ENCODE measurements at places on chromosomes 16 and 17. TPM values are rescaled to one million over a fixed set of nuclear protein-coding genes. Genes with fewer than 3 reads are reported as not detected.

GRCh38 chr16:27801289-27801945 is 251.5 kb downstream of the KATNIP start:
- DNase-seq, result no peak
- no peaks in the 10 kb centered on the region for H3K36me3 ChIP-seq
- no peak overlapping the region for H3K4me3 ChIP-seq
- H3K27ac ChIP-seq, result no peak overlapping the region
- no peaks in the 10 kb centered on the region for H3K4me1 ChIP-seq

DNA sequence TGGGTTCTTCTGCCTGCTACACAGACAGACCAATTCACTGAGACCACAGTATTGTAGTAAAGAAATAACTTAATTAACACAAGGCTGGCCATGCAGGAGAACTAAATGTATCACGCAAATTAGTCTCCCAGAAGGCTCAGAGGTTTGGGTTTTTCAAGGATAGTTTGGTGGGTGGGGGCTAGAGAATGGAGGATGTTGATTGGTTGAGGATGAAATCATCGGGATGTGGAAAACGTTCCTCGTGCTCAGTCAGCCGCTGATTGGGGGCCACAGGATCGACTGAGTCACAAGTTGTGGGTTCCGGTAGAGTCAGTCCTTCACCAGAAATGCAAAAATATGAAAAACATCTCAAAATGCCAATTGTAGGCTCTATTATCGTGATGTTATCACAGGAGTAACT is 18.7 kb downstream of the RHOT1 start:
- no peaks in the 10 kb centered on the region for H3K27me3 ChIP-seq
- H3K4me1 ChIP-seq, result peaks cover 21% of the 10 kb centered on the region
- no peak overlapping the region for H3K27ac ChIP-seq
- DNase-seq, result no peak

- H3K27me3 ChIP-seq, result peaks cover 18% of the 10 kb centered on the region
- H3K4me1 ChIP-seq, result peaks cover 15% of the 10 kb centered on the region
- H3K36me3 ChIP-seq, result peaks cover 1% of the 10 kb centered on the region
- DNase-seq, result peak; percentile 86
- peak within 1 kb of the TSS; percentile 74 for H3K4me3 ChIP-seq
These were observed at the start of gene CBX2 for GRCh38 chr17:79777894-79778503. Gene CBX2 (plus strand): TSS chr17:79778148. CDS start chr17:79778236, 88 bp downstream.

DNA sequence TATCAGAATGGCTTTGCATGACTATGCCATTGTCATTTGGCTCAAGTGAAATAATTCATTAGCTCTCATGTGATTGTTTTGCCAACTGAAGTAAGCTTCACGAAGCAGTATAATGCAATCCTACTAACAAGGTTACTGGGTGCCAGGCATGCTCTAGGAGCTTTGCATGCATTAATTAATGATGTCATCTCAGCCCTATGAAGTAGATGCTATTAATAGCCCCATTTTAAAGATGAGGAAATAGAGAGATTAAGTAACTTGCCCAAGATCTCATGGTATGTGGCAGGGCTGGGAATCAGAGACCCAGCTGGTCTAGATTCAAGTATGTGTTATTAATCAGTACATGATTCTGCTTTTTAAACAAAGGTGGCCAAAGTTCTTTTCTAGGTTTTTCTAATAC is 14.1 kb downstream of the KRT39 start:
- H3K4me1 ChIP-seq, result peaks cover 30% of the 10 kb centered on the region
- no peaks in the 10 kb centered on the region for H3K36me3 ChIP-seq
- H3K4me3 ChIP-seq, result no peak overlapping the region
- peaks cover 10% of the 10 kb centered on the region for H3K27me3 ChIP-seq

GRCh38 chr16:1293921-1294656 is 15.3 kb upstream of the UBE2I start:
- no peak overlapping the region for H3K4me3 ChIP-seq
- H3K36me3 ChIP-seq, result no peaks in the 10 kb centered on the region
- peaks cover 7% of the 10 kb centered on the region for H3K4me1 ChIP-seq
- H3K27ac ChIP-seq, result no peak overlapping the region
- H3K27me3 ChIP-seq, result peaks cover 45% of the 10 kb centered on the region

DNA sequence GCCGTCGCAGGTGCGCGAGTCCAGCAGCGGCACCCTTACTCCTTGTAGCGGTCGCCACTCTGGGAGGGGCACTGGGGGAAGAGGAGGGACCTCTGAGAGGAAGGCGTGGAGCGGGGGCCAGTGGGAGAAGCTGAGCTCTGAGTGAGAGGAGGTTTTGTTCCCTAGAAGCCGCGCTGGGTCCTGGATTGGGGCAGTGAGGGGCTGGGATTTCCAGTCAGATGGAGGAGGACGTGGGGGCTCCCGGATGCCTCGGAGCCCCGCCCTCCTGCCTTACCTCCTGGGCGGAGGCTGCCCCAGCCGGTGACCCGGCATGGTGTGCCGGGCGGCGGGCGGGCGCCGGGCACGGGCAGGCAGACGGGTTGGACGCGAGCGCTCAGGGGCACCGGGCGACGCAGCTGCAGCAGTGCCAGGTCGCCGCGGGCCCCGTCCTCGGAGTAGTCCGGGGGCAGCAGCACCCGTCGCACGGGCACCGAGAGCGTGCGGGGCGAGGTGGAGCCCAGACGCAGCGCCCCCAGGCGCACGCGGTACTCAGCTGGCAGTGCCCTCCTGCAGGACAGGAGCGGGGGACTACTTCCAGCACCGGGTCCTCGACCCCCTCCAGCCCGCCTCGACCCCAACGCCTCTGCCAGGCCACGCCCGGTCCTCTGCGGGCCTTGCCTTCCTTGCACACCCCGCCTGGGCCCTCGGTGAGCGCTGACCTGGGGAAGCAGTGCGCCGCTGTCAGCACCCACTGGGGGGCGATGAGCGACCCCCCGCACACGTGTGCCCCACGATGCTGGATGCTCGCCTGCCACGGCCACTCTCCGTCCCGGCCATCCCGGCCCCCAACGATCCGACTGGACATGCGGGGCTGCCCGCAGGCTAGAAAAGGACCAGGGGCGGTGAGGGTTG is 2.0 kb downstream of the PRSS33 start:
- peaks cover 15% of the 10 kb centered on the region for H3K27me3 ChIP-seq
- DNase-seq, result peak; percentile 91
- no peaks in the 10 kb centered on the region for H3K4me1 ChIP-seq
- H3K4me3 ChIP-seq, result no peak overlapping the region
- no peak overlapping the region for H3K27ac ChIP-seq
- H3K36me3 ChIP-seq, result no peaks in the 10 kb centered on the region

DNA sequence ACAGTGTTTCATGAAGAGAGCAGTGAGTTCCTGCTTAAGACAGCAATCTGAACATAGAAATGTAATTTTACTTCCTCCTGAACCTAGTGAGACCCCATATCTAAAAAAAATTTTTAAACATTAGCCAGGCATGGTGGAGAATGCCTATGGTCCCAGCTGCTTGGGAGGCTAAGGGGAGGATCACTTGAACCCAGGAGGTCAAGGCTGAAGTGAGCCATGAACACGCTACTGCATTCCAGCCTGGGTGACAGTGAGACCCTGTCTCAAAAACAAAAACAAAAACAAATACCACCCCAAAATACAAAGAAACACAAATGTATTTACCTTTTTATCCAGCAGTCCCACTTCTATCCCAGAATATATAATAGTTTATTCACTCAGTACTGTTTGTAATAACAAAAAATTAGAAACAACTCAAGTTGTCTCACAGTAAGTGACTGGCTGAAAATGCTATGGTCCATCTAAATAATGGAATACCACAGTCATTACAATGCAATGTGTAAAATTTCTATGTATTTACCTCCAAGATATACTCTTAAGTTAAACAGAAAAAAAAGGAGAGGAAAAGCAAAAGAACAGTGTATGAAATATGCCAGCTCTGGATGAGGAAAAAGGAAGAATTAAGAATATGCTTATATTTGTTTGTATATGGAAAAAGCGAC is 16.3 kb downstream of the CFDP1 start:
- DNase-seq, result no peak
- no peak overlapping the region for H3K4me3 ChIP-seq
- H3K36me3 ChIP-seq, result peaks cover 4% of the 10 kb centered on the region
- peak overlapping the region; percentile 50 for H3K27ac ChIP-seq
- H3K27me3 ChIP-seq, result no peaks in the 10 kb centered on the region

- H3K27ac ChIP-seq, result peak overlapping the region; percentile 92
- H3K4me1 ChIP-seq, result peaks cover 59% of the 10 kb centered on the region
- DNase-seq, result no peak
- peak overlapping the region; percentile 2 for H3K4me3 ChIP-seq
- H3K27me3 ChIP-seq, result no peaks in the 10 kb centered on the region
- peaks cover 2% of the 10 kb centered on the region for H3K36me3 ChIP-seq
These were observed 26.5 kb downstream of the EPN2 start for GRCh38 chr17:19263641-19264051.

Gene KRT35
- total RNA-seq, result not detected

All from chondrocyte (in vitro differentiated cells).